Stimulated activated CD4-positive, alpha-beta T cell treated with anti-CD3 and anti-CD28 coated beads, TNF-alpha, amount 100 ng/mL, for 4 hours (primary cell): ENCODE measurements at places on chromosomes 3 and 15.
A peak's percentile ranks its signal among the peaks of the same experiment; 100 is the strongest.

GRCh38 chr3:97131476-97131875 lies 317.1 kb downstream of the EPHA6 start:
- no peak for DNase-seq

- DNase-seq: no peak
These were observed 491.8 kb downstream of the SQOR start for GRCh38 chr15:46126581-46126980.

- no peak for DNase-seq
These were observed 10.7 kb upstream of the CSTA start for GRCh38 chr3:122314228-122314876.

DNA sequence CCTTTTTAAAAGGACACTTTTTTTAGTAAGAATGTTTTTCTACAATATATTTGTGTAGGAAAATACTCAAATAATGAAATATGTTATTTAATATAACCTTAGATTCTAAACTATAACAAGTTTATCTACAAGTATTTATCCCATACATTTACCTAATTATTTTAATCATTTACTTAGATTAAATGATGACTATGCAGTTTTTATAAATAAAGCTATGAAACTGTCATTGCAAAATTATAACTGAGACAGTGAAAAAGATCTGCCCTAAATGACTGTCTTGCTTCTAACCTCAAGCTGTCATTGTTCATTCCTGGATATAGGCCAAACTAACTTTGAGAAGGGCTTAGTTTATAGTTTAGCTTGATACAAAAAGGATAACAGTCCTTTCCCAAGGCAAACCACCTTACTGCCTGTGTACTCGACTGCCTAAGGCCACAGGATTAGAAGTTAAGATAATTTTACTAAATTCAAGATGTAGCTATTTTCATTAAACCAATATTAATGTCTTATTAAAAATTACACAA lies 84.1 kb downstream of the GLDN start:
- DNase-seq: no peak

- no peak for DNase-seq
These were observed 10.0 kb upstream of the CHRNB4 start for GRCh38 chr15:78651007-78651406.

- DNase-seq: no peak
These were observed 83.5 kb downstream of the PCSK6 start for GRCh38 chr15:101406036-101406435.

DNA sequence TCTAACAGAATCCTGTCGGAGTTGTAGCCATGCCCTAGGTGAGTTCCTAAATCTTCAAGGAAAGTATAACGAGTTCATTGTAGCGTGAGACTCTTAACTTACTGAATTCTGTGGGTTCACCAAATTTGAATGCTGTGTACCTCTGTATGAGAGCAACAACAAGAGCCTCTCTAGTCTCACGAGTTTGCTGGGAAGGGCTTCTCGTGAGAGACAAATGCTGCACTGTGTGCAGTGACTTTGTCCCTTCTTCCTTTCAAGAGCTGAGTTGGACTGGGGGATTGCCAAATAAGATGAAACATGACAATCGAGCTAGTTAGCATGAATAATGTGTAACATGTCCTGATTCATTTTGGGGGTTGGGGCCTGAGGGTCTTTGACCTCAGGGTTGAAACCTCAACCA lies 32.2 kb downstream of the KAT2B start:
- DNase-seq: no peak

DNA sequence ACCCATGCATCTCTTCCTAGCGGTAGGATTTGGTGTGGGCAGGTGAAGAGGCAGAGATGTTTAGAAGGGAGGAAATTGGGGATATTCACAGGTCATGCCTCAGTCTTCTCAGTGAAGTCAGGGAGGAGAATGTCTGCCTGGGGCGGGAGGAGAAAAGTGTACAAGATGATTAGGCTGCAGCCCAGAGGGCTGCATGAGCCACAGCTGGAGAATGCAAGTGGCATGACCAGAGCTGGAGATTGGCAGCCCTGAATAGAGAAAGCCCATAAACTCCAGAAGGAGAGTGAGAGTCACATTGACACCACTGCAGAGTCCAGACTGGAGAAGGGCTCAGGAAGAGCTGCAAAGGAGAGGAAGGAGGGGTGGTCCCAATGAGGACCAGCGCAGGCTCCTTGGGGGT lies 22.6 kb downstream of the PDHB start:
- no peak for DNase-seq

DNA sequence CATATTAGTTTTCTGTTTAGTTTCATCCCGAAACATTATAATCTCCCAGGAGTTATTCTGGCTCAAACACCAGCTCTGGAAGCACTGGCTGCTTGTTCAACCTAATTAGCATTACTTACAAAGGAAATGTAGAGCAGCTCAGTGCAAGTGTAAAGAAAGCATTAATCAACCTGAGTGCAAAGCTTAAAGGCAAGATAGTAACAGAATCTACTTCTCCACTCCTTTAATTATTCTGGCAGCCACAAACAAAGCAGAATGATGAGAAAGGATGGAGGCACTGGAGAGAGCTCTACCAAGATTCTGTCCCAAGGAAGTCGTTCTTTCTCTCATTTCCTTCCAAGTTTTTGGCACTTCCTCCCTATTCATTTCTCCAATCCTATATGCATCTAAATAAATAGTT lies 1384.0 kb downstream of the ZPLD1 start:
- DNase-seq: no peak

GRCh38 chr3:107662586-107662985 lies 139.8 kb downstream of the BBX start:
- DNase-seq: no peak

DNA sequence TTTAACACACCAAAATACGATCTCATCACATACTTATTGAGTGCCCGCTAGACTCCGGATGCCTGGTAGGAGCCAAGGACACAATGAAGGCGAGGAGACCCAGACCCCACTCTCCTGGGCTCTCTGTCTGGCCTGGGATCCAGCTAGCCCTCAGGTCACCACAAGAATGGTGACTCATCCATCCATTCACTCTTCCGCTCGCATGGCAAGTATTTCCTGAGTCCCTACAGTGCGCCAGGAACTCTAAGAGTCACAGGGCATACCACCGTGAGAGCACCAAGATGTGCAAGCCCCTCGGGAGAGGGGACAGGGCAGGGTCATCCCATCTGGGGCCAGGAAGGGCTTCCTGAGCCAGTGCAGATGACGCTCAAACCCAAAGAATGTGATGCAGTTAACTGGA lies 101.6 kb upstream of the PRR20G start:
- DNase-seq: no peak

GRCh38 chr3:191373327-191373726 lies 43.0 kb upstream of the UTS2B start:
- DNase-seq: no peak

DNA sequence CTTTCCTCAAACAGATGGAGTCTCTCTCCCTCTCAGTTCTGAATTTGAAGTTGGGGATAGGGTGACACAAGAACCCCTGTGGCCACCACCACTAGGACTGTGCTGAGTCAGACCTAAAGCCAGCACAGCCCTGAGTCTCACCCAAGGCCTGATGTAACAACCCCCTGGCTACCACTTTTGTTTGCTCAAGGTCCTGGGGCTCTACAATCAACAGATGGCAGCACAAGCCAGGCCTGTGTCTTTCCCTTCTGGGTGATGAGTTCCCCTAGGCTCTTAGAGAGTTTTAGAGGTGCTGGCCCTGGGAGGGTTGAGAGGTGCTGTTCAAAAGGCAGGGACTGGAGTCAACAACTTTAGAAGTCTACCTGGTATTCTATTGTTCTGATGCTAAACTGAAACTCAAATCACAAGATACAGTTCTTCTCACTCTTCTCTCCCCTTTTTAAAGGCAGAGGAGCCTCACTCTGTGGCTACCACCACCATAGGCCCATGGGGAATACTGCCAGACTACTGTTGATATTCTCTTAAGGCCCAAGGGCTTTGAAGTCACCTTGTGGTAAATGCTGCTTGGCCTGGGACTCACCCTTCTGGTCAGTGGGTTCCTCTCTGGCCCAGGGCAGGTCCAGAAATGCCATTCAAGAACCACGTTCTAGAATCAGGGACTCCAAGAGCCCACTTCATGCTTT lies 6.5 kb downstream of the OR5K4 start:
- no peak for DNase-seq

DNA sequence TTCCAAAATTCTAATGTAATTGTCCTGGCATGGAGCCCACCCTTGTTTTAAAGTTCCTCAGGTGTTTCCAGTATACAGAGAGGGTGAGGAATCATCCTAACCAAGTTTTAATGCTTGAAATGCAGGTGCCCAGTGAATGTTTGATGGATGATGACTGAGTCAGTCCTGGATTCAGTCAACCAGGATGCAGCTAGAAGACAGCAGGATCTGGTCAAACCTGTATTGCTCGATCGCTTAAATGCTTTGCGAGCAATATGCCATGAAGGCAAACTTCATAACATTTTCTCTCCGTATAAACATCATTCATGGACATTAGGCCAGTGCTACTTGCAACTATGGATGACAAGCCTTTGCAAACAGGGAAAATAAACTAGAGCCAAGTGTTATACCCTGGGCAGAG lies 591.2 kb downstream of the RSL24D1 start:
- no peak for DNase-seq

- no peak for DNase-seq
These were observed 72.0 kb downstream of the RAD18 start for GRCh38 chr3:8891303-8891702.

- no peak for DNase-seq
These were observed 11.0 kb upstream of the DPH6 start for GRCh38 chr15:35557012-35557411.

- no peak for DNase-seq
These were observed 108.5 kb upstream of the PFN2 start for GRCh38 chr3:150079029-150079739.

DNA sequence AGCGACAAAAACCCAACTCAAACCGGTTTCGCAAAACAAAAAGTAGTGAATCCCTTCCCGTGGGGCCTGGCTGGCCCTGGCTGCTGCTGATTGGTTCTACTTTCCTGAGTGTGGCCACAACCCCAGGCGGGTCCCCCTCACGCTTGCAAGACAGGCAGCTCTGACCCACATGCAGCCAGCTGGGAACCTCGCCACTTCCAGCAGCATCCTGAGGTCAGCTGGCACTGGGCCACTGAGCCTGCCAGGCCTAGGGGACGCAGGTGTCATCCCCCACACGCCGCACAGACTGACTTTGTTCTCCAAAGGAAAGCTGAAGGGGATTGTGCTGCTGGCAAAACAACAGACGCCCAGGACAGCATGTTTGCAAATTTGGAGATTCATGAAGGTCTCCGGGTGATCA lies 111.1 kb downstream of the TPRA1 start:
- no peak for DNase-seq

DNA sequence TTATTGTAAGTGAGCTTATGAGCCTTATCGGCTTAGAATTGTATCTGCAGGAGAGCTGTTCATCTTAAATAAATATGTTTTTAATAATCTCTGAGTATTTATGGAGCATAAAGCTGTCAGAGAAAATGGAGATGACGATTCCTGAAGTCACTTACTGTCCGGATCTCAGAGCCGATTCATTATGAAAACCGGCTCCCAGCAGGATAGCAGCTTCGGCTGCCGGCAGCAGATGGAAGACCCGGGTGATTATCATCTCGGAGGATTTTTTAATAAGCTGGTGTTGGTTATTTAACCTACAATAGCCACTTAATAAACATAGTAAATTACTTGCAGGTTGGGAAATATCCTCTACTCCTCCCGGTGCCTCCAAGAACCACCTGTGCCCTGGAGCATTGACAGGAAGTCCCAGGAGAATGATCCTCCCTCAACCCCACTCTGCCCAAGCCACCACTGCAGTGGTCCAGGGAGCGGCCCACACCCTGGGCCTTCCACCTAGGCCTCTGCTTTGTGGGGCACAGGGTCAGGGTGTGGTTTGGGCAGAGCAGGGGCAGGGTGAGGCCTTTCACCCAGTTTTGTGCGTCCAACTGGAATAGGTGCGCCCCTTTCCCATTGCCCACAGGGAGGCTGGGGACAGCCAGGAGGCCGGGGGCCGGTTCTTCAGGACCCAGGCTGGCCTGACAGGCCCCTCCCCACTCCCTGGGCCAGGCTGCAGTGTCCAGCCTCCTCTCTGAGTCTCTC lies 42.2 kb upstream of the PRR23E start:
- DNase-seq: no peak

GRCh38 chr3:150662410-150663200 lies 41.1 kb downstream of the ERICH6 start:
- no peak for DNase-seq

DNA sequence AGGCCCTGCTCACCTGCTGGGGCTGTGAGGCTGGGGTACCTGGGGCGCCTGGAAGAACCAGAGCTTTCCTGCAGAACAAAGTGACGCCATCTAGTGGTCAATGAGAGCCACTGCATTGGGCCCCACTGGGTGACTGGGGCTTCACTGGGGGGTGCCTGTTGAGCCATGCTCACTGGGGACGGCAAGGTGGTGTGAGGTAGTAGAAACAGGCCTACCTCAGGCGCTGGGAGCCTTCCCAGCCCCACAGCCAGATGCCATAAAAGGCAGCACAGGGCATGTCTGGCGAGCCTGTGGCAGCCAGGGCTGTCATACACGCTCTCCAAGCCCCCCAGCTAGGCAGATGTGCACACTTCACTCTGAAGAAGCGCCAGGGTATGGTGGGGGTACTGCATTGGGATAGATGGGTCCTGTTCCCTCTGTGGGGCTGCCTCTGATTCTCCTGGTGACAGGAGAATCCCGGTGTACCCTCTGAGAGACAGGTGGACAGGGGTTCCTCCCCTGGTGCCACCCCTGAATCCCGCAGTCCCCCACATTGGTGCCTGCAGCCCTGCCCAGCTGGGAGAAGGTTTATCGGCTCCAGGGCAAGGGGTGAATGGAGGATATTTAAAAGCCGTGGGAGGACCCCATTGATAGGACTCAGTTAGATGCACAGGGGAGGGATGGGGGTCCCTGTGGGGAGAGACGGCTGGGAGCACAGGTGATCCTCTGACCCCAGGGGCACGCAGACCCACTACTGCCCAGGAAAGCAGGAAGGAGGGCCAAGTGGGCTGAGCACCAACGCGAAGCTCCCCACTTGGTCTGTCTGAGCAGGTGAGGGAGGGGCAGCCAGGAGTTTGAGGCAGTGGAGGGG lies 178.8 kb downstream of the NSMCE3 start:
- peak; percentile 13 for DNase-seq

DNA sequence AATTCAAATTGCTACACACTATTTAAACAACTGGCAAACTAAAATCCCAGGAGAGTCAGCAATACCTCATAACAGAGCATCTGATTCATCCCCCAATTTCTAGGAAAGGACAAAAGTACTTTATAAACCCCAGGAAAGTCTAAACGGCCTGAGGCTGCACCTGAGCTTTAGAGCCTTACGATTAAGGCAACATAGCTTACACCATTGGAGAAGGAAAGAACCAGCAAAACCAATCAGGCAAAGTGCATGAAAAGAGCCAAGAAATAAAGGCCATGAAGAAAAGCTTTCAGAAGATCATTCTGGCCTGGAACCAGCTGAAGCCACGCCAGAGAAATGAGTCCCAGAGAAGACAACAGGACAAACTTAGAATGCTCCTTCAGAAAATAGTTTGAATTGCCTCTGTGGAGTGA lies 48.1 kb downstream of the PTPN9 start:
- no peak for DNase-seq
